Progenitor cell of endocrine pancreas (in vitro differentiated cells): ENCODE measurements at places on chromosomes 2 and 18.
A peak's percentile ranks its signal among the peaks of the same experiment; 100 is the strongest.

DNA sequence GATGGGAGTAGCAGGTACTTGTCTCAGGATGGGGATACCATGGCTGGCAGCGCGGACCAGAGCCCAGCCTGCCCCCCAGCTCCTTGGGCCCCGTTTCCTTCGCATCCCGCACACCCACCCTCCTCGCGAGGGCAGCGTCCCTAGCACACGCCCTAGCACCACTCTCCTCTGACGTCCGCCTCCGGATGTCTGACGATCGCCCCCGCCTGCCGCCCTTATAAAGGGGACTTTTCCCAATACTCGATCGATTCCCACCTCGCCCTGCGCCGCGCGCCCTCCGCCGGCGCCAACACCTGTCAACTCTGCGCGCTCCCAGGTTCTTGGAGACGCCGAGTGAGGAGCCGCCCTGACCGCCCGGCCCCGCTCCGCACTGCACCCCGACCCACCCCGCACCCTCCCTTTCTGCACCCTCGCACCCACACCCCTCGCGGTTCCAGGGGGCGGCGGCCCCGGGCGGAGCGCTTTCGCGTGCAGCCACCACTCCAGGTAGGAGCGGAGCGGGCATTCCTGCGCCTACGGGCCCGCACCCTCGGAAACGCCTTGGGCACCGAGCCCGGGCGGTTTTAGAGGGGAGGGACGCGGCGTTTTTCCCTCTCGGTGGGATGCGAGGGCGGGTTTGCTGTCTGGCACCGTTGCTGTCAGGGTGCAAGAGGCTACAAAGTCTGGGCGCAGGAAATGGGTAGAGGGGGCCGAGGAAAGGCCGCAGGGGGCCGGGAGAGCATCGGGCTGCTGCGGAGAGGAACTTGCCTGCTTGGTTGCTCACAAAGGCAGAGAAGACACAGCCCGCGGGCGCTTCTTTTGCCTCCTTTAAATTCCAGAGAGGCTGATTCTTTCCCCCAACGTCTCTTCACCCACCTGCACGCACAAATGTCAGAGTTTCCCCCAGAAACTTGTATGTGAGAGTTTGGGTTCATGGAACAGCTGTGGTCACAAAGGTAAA is at the start of gene SLC5A7:
TSS of gene SLC5A7 (plus strand) at position 247 of the 940 bp plus-strand sequence. CDS start 1,632 bp downstream, outside the sequence.
- peak; percentile 16 for DNase-seq

GRCh38 chr2:84417453-84418145 is 41.5 kb downstream of the SUCLG1 start:
- DNase-seq = no peak

DNA sequence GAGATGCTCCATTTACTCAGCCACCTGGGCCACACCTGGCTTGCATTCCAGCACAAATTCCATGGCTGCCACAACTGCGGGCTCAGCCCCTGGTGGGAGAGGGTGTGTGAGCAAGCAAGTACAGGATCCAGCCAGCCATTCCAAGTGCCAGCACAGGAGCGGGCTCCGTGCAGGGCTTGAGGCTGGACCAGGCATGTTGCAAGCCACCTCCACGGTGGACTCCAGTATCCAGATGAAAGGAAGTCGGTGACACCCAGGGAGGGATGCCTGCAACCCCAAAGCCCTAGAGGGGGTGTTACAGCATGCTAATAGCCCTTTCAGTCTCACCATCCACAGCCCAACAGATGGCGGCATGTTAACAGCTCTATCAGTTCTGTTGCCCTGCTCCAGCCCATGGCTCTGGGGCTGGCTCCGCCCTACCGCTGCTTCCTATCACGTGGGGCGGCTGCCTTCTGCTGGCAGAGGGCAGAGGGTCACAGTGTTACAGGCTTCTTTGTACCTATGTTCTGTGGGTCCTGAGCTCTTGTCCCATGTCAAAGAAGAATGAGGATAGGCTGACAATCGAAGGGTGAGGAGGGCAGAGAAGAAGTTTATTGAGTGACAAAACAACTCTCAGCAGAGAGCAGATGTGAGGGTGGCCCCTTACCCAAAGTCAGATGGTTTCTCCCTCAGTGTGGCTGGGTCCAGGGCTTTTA is 11.7 kb upstream of the GORASP2 start:
- DNase-seq = no peak

GRCh38 chr2:224310943-224311625 is 90.8 kb downstream of the FAM124B start:
- DNase-seq = no peak

GRCh38 chr2:219569041-219569440 is 2.3 kb downstream of the OBSL1 start:
- DNase-seq = no peak
